Progenitor cell of endocrine pancreas (in vitro differentiated cells): ENCODE measurements at places on chromosomes 13 and 19. TPM values are rescaled to one million over a fixed set of nuclear protein-coding genes. Genes with fewer than 3 reads are reported as not detected.

The ACER1 gene
- total RNA-seq = not detected in 2 replicates

The LCP1 gene
- 8.3 and 17.0 TPM in 2 replicates for total RNA-seq

The CLEC17A gene
- not detected in 2 replicates for total RNA-seq

The RNF17 gene
- total RNA-seq = not detected in 2 replicates
